Epithelial cell of umbilical artery (primary cell): ENCODE measurements at places on chromosomes 6 and 20. TPM values are rescaled to one million over a fixed set of nuclear protein-coding genes. Genes with fewer than 3 reads are reported as not detected.

Gene TAPBP
- total RNA-seq: 37.7 and 46.4 TPM in 2 replicates

Gene DPPA5
- not detected in 2 replicates for total RNA-seq

Gene SLC17A2
- total RNA-seq: not detected in 2 replicates

Gene B3GALT4
- 1.6 and 3.3 TPM in 2 replicates for total RNA-seq

Gene NKAPL
- total RNA-seq: 0.30 and 0.32 TPM in 2 replicates

Gene FOXF2
- 0.15 TPM in 1 of 2 replicates, not detected in the other for total RNA-seq

Gene ADGRB3
- under 0.01 TPM in 2 replicates for total RNA-seq

Gene GPLD1
- total RNA-seq: under 0.01 and 0.32 TPM in 2 replicates

Gene SYTL3
- 0.46 and 0.65 TPM in 2 replicates for total RNA-seq

Gene TREM1
- total RNA-seq: not detected in 2 replicates

Gene ADNP
- total RNA-seq: 25.7 and 30.2 TPM in 2 replicates

Gene MLIP
- 12.0 and 21.1 TPM in 2 replicates for total RNA-seq
